Activated T-helper 2 cell treated with anti-CD3 and anti-CD28 coated beads, Interferon-gamma antibody, Interleukin-2, Interleukin-4, amounts not matched to agents 10 μg/mL and 5 μg/mL and 100 μg/mL, durations not matched to agents 14 hours and 24 hours and 36 hours (primary cell): ENCODE measurements at places on chromosomes 6 and 20.
A peak's percentile ranks its signal among the peaks of the same experiment; 100 is the strongest.

- no peak for DNase-seq
Observed at GRCh38 chr20:40757087-40757486, 68.1 kb upstream of the MAFB start.

DNA sequence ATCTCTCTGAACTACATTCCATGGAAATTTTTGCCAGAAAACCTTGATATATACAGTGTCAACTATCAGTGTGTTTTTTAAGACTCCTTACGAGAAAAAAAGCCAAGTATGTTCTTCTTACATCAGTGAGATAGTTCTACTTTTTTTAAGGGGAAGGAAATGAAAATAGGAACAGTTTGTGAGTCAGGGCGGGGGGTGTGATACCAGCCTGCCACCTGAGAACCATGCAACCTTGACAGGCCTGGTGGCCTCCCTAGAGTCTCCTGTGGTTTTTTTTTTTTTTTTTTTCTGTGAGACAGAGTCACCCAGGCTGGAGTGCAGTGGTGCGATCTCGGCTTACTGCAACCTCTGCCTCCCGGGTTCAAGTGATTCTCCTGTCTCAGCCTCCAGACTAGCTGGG lies 96.3 kb upstream of the GCM1 start:
- DNase-seq = no peak

GRCh38 chr6:122222761-122223160 lies 176.7 kb upstream of the HSF2 start:
- no peak for DNase-seq

GRCh38 chr20:35002426-35003210 lies 47.0 kb downstream of the MYH7B start:
- DNase-seq = no peak

- no peak for DNase-seq
Observed at GRCh38 chr20:3316136-3316535, 77.1 kb upstream of the SLC4A11 start.

DNA sequence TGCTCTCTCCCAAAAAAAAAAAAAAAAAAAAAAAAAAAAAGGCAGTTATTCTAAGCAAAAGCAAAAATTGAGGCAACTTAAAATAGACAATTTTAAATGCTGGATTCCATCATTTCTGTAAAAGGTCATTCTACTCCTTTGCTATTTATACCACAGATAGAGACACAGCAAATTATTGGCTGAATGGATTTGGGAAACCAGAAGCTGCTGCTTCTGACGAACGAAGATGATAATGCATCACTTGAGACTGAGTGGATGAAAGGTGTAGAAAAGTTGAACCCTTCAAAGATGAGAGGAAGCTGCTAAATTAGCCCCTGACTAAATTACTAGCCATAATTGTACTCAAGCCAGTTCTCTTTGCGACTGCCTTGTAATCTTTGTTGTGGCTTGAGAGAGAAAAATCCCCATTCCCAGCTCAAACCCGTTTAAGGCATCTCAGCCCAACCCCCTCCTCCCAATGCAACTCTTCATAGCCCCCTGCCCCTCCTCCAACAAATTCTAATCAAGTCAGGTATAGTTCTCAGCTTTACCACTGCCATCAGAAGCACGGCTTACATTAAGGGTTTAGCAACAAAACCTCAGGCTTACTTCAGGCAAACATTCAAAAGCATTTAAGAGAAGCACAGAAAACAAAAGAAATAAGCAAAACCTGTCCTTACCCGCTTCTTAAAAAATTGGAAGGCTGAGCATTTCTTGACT lies 1.0 kb downstream of the SGK1 start:
- DNase-seq = no peak

DNA sequence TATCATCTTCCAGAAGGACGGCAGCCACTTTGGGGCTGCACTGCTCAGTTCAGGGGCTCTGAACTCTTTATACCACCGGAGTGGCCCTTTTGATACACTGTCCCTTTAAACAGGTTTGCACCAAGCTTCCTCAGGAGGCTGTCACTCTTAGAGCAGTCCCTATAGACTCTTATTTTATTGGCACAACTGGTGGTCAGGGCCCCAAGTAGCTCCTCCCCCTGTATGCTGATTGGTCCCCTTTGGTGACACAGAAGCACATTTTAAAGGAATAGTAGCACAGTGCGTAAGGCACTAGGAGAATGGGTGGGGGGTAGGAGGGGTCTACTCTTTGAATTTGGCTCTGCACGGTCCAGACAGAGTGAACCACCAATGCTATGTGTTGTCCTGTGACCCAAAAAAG lies 122.6 kb upstream of the MLN start:
- DNase-seq = no peak

GRCh38 chr6:117483645-117484016 lies 1.2 kb downstream of the DCBLD1 start:
- no peak for DNase-seq

DNA sequence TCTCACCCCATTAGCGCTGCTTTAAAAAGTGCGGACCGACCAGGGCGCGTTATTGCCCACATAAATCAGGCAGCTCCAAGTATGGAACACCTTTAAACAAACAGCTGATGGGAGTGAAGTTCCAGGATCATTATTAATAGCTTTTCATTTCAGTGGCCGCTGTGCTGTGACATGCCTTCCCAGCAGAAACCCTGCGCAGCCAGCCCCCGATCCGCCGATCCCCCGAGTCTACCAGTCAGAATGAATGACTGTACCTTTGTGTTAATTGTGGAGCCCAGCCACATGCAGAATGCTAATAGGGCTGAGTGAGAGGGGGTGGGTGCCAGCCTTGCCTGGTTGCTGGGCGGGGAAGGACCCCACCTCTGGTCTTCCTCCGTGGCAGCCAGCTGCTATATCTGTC lies 21.9 kb downstream of the CDH22 start:
- DNase-seq = no peak

- peak; percentile 64 for DNase-seq
Observed at GRCh38 chr20:47663354-47664067, 121.8 kb downstream of the SULF2 start.

- DNase-seq = no peak
Observed at GRCh38 chr20:48695255-48695654, 132.5 kb downstream of the PREX1 start.

DNA sequence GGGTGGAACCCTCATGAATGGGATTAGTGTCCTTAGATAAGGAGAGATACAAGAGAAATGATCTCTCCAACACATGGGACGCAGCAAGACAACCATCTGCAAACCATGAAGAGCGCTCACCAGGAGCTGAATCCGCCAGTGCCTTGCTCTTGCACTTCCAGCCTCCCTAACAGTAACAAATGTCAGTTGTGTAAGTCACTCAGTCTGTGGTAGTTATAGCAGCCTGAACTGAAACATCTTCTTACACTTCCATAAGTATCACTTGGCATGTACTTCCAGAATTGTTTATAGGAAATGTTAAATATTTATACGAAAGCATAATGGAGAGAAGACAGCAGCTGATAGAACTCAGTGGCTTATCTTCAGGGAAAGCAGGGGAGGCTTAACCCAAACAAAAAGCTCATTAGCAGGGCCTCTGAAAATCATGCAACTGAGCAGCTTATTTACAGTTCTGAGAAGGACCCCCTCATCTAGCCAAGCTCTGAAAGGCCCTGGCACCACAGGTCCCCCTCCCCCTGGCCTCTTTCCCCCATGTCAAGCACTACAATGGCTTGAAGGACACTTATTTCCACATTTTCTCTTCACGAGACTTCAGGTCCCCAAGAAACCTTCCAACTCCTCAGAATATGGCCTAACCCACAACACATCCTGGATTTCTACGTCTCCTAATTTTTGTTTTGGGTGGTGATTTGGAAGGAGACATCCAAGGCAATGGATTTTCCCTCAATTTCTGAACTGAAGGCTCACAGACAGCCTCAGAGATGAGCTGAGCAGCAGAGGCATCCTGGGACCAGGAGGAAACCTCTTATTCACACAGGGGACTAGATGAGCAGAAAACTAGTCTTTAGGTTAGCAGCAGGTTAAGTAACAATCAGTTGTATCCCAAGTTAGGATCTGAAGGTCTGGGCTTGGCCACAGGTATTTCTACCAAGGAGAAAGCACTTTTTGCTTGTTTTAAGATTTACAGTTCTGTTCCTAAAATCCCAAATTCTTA lies 49.1 kb downstream of the GCLC start:
- DNase-seq = no peak

GRCh38 chr6:158910484-158911440 lies 89.2 kb downstream of the RSPH3 start:
- no peak for DNase-seq

DNA sequence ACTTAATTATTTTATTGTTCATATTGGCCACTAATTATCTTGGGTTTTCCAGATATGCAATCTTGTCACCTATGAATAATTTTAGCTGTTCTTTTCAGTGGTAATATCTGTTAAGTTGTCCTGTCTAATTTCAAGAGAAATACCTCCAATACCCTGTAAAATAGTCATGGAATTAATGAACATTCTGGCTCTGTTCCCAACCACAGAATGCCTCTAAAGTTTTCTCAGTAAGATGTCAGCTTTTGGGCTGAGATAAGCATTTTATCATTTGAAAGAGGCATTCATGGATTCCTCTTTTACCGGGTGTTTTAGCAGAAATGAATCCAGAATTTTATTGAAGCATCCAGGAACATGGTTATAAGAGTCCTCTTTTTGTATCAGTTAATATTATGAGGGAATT lies 109.3 kb downstream of the WDR27 start:
- no peak for DNase-seq

- no peak for DNase-seq
Observed at GRCh38 chr6:143395699-143396098, 54.8 kb downstream of the ADAT2 start.

GRCh38 chr6:26087284-26088115 lies at the start of gene HFE:
Gene HFE (plus strand): TSS chr6:26087429. CDS start chr6:26087441, 12 bp downstream.
- DNase-seq = peak; percentile 20

GRCh38 chr6:147911686-147912085 lies 403.2 kb downstream of the SAMD5 start:
- DNase-seq = no peak

DNA sequence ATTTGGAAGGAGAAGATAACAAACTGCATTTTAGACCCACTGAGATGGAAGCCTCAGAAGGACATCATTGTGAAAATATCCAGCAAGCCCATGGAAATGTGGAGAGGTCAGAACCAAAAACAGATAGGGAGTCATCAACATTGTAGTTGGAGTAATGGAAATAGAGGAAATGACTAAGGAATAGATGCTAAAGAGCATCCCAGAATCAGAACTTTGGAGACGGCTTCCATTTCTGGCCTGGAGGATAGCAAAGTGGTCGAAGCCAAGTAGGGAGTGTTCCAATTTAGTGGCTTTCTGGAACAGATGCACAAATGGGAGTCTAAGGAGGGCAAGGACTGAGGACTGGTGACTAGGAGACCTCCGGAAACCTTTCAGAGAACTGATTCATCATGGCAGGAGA lies 3.6 kb downstream of the BEND6 start:
- DNase-seq = no peak

DNA sequence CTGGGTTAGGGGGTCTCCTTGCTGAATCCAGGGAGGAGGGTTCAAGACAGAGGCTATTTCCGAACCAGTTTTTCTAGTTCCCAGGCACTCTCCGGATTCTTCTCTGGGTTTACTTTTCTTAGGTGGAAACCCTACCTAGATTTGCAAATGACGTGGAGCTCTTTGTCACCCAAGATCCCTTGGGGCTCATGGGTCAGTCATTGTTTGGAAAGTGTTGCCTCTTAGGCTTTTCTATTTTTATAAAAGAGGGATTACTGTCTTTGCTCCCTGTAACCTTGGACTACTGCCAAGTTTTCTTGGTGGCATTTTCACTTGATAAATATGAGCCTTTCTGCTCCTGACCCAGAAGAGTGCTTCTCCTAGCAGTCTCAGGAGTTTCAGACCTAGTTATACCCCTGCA lies 33.6 kb downstream of the FAM209B start:
- DNase-seq = no peak

GRCh38 chr6:73532293-73532692 lies 11.5 kb upstream of the EEF1A1 start:
- no peak for DNase-seq
